Psoas muscle (tissue), 8 donors: ENCODE measurements at places on chromosomes 5 and 9. TPM values are rescaled to one million over a fixed set of nuclear protein-coding genes. Genes with fewer than 3 reads are reported as not detected.

DNA sequence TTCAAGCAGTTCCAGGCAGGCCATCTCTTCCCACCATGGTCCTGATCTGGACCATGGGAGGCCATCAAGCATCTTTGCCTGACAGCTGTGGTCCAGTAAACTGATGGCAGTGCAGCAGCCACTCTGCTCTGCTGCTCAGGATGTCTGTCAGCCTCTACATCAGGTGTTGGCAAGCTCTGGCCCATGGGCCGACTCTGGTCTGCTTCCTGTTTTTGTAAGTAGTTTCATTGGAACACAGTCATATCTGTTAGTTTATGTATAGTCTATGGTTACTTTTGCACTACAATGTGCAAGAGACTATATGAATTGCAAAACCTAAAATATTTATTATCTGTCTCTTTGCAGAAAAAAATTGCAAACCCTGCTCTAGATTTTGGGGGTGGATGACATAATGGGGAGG is 225.0 kb downstream of the KCTD16 start:
- no peak for DNase-seq
- no peaks in the 10 kb centered on the region for H3K27me3 ChIP-seq
- H3K4me1 ChIP-seq, result no peaks in the 10 kb centered on the region
- H3K27ac ChIP-seq, result no peak overlapping the region
- no peaks in the 10 kb centered on the region for H3K36me3 ChIP-seq

- H3K4me3 ChIP-seq, result no peak overlapping the region
- no peaks in the 10 kb centered on the region for H3K27me3 ChIP-seq
- no peak for DNase-seq
- H3K4me1 ChIP-seq, result no peaks in the 10 kb centered on the region
- no peaks in the 10 kb centered on the region for H3K36me3 ChIP-seq
- no peak overlapping the region for H3K27ac ChIP-seq
Measured at GRCh38 chr9:108396193-108396592, 459.6 kb downstream of the ACTL7B start.

GRCh38 chr9:22215521-22215920 is 206.4 kb upstream of the CDKN2B start:
- H3K27me3 ChIP-seq, result no peaks in the 10 kb centered on the region
- no peaks in the 10 kb centered on the region for H3K36me3 ChIP-seq
- H3K4me1 ChIP-seq, result no peaks in the 10 kb centered on the region
- H3K27ac ChIP-seq, result no peak overlapping the region

GRCh38 chr9:86828631-86829030 is 118.7 kb downstream of the GAS1 start:
- no peaks in the 10 kb centered on the region for H3K4me1 ChIP-seq
- no peak overlapping the region for H3K27ac ChIP-seq
- H3K27me3 ChIP-seq, result no peaks in the 10 kb centered on the region

DNA sequence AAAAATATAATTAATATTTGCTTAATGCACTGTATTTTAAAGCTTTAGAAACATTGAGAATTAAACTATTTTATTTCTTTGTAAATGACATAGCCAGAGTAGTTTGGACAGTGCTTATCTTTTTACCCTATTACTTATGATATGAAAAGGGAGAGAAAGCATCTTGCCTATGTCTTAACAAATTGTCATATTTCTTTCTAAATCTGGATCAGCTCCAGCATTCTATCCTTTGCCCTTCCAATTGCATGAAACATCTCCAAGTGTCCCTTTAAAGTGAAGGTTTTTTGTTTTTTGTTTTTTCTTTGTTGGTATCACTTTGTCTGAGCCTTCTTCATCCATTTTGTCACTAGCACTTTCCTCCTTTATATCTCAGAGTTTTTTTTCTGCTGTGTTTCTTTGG is 511.6 kb upstream of the FAM174A start:
- H3K4me1 ChIP-seq, result no peaks in the 10 kb centered on the region
- no peaks in the 10 kb centered on the region for H3K36me3 ChIP-seq

DNA sequence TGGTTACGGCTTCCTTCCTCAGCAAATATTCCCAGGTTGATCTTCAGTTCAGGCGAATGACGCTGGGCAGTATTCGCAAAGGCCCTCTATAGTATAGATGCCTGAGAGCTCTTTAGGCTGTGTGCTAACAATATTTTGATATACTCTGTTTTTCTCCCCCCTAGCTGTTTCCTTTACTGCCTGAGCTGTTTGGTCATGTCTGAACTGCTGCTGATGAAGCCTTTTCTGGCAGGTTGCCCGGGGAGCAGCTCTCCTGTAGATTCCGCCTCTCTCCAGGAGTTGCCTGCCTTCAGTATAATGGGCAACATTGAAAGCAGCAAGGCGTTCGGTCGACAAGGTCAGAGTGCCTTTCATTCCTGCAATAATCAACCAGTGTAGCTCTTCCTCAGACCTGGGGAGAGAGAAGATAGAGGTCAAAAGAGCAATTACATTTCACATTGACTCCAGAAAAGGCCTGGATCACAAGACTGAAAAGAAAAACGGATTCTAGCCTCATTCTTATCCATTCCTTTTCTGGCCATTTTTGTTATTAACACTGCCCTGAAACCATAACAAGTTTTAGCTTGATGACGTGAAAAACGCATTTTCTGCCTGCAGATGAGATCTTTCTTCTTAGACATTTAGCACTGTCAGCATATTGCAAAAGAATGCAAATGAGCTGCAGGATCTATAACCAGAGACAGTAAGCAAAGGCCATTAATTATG is 60.1 kb upstream of the ZNF608 start:
- DNase-seq, result peak; percentile 68
- no peaks in the 10 kb centered on the region for H3K27me3 ChIP-seq
- H3K36me3 ChIP-seq, result no peaks in the 10 kb centered on the region
- H3K4me3 ChIP-seq, result no peak overlapping the region

DNA sequence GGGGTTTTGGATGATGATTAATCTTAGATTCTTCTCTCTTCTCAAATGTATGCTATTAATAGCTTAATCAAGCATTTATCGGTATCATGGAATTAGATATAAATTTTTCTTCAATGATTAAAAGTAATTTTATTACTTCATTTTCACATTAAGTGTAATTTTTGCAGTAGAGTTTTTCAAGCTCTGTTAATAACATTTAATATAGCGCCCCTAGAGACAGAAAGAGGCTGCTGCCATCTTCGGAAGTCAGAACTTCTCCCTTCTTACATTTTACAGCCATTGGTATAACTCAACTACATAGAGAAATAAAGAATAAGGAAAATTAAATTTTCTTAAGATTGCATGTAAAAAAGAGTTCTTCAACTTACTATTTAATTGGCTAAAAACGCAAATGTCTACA is 540.3 kb downstream of the GABRG2 start:
- H3K4me1 ChIP-seq, result no peaks in the 10 kb centered on the region
- no peak overlapping the region for H3K27ac ChIP-seq
- H3K36me3 ChIP-seq, result no peaks in the 10 kb centered on the region
- no peaks in the 10 kb centered on the region for H3K27me3 ChIP-seq

- peaks cover 14% of the 10 kb centered on the region for H3K36me3 ChIP-seq
- no peaks in the 10 kb centered on the region for H3K27me3 ChIP-seq
- no peak for DNase-seq
- no peaks in the 10 kb centered on the region for H3K4me1 ChIP-seq
Measured at GRCh38 chr9:2764353-2764752, 47.0 kb downstream of the KCNV2 start.

DNA sequence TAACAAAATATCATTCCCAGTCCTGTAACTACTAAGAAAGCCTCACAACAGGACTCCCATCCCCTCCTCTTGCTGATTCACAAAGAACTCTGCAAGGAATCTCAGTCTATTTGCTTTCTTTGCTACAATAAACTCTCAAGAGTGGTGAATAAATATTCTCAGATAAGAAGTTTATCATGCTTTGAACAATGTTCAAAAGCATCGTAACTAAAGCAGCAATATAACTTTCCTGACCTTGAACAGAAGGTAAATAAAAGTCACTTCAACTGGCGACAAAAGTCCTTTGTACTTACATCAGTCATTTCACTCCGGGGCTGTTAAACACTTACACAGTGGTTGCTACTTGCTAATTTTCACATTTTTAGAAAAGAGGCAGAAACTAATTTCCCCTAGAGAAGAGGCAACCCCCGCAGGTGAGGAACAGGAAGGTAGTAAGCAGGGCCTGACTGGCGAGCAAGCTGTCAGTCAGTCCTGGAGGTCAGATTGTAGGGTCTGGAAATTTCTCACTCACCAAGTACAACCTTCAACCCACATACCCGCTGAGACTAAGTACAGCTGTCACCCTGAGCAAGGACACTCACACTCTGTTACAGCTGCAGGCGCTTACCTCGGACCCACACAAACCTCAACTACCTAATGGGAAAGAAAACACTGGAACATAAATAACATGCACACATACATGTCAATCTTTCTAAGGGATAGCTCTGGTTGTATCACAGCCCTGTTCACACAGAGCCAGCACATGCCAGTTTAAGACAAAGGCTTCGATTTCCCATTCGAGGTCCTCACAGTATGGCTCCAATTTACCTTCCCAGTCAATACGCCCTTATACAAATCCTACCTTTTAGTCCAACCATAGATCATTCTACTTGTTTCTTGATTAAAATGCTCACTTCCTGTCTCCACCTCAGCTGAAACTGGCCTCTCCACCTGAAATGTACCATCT is 104.6 kb upstream of the RETREG1 start:
- H3K36me3 ChIP-seq, result no peaks in the 10 kb centered on the region
- no peaks in the 10 kb centered on the region for H3K4me1 ChIP-seq
- no peak overlapping the region for H3K4me3 ChIP-seq
- no peak for DNase-seq

DNA sequence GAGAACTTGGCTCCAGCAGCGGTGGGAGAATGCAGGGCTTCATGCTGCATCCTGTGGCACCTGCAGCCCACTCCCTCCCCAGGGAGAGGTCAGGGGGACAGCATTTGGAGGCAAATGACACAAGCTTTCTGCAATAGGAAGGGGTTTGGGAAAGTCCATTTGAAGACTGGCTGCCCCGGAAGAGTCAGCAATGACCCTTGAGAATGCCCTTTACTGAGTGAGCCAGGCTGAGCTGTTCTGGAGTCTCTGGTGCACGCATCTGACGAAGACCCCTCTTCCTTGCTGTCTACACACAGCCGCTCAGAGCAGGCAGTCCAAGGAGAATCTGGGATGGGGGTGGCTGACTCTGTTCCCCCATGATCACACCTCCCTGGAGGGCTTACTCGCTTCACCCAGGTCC is 5.5 kb upstream of the NXNL2 start:
- peaks cover 37% of the 10 kb centered on the region for H3K27me3 ChIP-seq
- H3K4me1 ChIP-seq, result no peaks in the 10 kb centered on the region
- no peak overlapping the region for H3K27ac ChIP-seq
- DNase-seq, result no peak
- H3K4me3 ChIP-seq, result no peak overlapping the region
- H3K36me3 ChIP-seq, result no peaks in the 10 kb centered on the region

DNA sequence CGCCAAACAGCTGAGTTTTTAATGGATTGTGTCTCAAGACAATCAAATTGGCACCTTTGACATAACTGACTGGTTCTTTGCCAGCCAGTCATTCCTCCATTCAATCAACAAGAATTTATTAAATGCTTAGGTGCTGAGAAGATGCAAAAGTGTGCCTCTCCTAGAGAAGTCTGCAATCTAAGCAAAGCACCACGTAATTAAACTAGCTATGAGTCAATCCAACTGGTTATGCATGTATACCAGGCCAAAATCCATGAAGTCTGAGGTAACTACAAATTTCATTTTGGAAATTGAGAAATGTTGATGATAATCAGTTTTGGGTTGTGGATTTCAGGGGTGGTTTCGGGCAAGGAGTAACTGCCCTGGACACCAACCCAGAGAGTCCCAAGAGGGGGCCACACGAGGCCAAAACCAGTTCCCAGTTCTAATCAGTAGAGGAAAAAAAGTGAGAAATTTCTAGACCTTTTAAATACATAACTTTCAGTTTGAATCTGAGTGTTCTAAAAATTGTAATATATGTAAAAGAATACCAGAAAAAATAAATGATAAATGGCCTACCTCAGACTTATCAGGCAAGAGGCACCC is 92.6 kb downstream of the EFNA5 start:
- H3K4me3 ChIP-seq, result no peak overlapping the region
- no peak overlapping the region for H3K27ac ChIP-seq
- no peaks in the 10 kb centered on the region for H3K36me3 ChIP-seq

DNA sequence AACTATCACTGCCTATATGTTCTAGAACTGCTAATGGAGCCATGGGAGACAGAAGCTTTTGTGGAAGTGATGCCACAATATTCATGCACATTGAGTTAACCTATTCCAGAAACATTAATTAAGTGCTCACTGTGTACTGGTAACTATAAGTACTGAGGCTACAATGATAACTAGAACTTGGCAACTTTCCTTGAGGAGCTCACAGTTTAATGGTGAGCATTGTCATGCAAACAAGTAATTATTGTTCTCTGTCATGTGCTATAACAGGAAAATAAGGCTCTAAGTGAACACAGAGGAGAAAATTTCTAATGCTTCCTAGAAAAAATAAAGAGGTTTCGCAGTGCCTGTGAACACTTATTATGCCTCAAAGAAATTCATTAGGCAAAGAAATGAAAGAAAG is 142.2 kb downstream of the BAAT start:
- no peaks in the 10 kb centered on the region for H3K36me3 ChIP-seq
- no peaks in the 10 kb centered on the region for H3K4me1 ChIP-seq
- H3K4me3 ChIP-seq, result no peak overlapping the region
- DNase-seq, result no peak

- no peaks in the 10 kb centered on the region for H3K27me3 ChIP-seq
- H3K27ac ChIP-seq, result no peak overlapping the region
- H3K4me1 ChIP-seq, result no peaks in the 10 kb centered on the region
- no peak overlapping the region for H3K4me3 ChIP-seq
- no peak for DNase-seq
Measured at GRCh38 chr5:1995491-1995890, 112.8 kb upstream of the IRX4 start.

DNA sequence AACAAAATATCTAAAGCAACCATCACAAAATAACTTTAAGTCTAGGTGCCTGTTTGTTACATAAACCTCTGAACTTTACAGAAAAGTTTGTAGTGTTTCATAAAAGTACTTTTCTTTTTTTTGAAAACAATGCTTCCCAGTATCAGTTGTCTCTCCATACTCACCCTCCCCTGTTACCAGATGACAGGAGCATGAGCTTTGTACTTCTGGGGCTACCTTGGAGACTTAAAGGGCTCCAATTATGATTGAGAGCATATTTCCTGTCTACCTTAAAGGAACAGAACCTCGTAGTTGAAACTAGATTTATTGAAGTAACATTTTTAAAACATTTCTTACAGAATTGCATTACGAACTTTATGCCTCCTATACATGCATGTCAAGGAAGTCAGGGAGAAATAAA is 55.4 kb upstream of the PPP1R2B start:
- H3K4me1 ChIP-seq, result no peaks in the 10 kb centered on the region
- no peaks in the 10 kb centered on the region for H3K27me3 ChIP-seq
- no peak overlapping the region for H3K4me3 ChIP-seq
- no peak overlapping the region for H3K27ac ChIP-seq
- DNase-seq, result no peak

SEC24A gene
- total RNA-seq, result 16.9 TPM

C9 gene
- not detected for total RNA-seq

CYSTM1 gene
- 347 TPM for total RNA-seq

PTPRD gene
- total RNA-seq, result 3.1 TPM

ADAMTS13 gene
- 2.5 TPM for total RNA-seq

TMEM38B gene
- total RNA-seq, result 91.2 TPM

SLC6A7 gene
- total RNA-seq, result not detected

NFX1 gene
- total RNA-seq, result 47.6 TPM

TAF1L gene
- total RNA-seq, result not detected
